ENCODE measurements at places on chromosomes 12 and 14.

DNA sequence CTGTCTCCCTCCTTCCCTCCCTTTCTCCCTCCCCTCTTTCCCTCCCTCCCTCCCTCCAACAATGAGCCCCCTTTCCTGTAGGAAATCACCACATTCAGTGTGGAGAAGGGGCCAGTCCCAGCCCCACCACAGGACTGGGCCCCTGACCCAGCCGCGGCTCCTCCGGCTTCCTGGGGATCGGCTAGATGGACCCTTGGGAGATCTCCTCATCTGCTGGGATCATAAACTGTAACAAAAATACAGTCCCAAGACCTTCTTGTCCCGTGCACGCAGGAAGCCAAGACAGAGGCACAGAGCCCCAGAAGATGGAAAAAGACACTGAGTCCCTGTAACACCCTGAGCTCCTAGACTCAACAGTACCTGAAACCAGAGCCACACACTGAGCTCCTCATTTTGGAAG lies 23.9 kb downstream of the DIO3 start:
- DNase-seq: no peak

- no peak for DNase-seq
Measured at GRCh38 chr14:53461858-53462257, 308.7 kb upstream of the DDHD1 start.

GRCh38 chr12:106220536-106220935 lies 27.3 kb downstream of the CKAP4 start:
- DNase-seq: no peak

DNA sequence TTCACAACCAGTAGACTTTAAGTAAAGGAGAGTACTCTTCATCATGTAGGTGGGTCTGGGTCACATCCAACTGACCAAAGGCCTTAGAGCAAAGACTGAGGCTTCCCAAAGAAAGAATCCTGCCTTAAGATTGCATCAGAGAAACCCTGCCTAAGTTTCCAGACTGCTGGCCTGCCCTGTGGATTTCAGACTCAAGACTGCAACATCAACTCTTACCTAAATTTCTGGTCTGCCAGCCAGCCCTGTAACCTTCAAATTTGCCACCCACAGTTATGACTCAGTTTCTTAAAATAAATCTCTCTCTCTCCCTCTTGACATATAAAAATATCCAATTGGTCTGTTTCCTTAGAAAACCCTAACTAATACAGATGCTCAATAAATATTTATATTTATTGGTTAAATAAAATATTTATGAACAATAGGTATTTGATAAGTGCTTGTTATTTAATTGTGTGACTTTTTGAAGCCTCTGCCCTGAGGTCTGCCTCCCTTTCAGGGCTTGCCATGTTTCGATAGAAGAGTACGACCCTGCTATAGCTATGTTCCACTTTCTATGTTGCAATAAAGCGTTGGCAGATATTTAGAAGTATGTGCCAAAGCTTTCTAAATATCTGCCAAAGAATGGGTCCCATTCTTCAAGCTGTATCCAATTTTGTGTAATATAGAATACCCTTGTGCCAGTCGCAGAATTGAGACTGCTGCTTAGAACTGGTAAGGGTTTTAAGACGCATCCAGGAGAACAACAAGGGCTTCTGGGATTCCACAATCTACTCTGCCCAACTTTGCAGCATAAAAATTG lies 65.7 kb downstream of the TMEM30B start:
- DNase-seq: no peak

- peak; percentile 47 for DNase-seq
Measured at GRCh38 chr12:65121049-65121955, at the start of gene WIF1. TSS of gene WIF1 (minus strand) at chr12:65121305. CDS start at chr12:65121191, 114 bp downstream.

GRCh38 chr12:113237748-113238147 lies 16.5 kb downstream of the TPCN1 start:
- DNase-seq: no peak

- DNase-seq: peak; percentile 35
Measured at GRCh38 chr12:99386907-99387306, 260.6 kb upstream of the GARIN6 start.

GRCh38 chr12:93848523-93849101 lies 171.4 kb downstream of the CRADD start:
- no peak for DNase-seq

DNA sequence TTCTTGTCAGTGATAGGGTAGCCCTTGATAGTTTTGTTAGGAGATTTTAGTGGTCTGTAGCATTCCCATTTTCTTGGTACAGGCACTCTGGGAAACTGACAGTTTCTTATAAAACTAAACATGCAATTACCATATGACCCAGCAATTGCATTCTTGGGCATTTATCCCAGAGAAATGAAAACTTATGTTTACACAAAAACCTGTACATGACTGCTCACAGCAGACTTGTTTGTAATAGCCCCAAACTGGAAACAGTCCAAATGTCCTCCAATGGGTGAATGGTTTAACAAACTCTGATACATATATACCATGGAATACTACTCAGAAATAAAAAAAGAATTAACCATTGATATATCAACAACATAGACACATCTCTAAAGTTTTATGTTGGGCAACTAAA lies 75.5 kb downstream of the BORCS5 start:
- no peak for DNase-seq

GRCh38 chr14:73879027-73879426 lies 7.6 kb upstream of the ZNF410 start:
- DNase-seq: no peak

- DNase-seq: no peak
Measured at GRCh38 chr12:67662910-67663538, 14.5 kb downstream of the DYRK2 start.

DNA sequence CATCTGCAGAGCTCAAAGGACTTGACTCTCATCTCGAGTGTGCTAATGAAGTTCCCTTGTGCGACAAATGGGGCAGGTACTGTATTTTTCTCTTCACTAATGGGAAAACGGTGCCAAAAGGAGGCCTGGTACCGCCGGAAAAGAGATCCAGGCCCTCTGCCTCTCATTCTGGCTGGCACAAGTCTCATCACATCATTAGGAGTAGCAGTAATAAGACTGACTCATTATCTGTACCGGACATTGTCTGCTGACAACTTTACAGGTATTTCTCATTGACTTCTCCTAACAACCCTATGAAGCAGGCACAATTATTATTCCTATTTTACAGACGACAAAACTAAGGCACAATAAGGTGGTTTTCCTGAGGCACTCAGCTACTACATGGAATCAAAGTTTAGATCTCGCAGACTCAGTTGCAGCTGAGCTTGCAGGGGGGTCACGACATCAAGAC lies 668 bp downstream of the APPL2 start:
- DNase-seq: no peak

All from HEK293T (cell line).